Breast epithelium (tissue), 4 donors: ENCODE measurements at places on chromosomes 4 and X. TPM values are rescaled to one million over a fixed set of nuclear protein-coding genes. Genes with fewer than 3 reads are reported as not detected.

The CT45A5 gene
- not detected for total RNA-seq

The CTAG1A gene
- total RNA-seq: not detected

GRCh38 chr4:137559801-137560200, 27.5 kb upstream of the PCDH18 start:
- H3K27me3 ChIP-seq: no peaks in the 10 kb centered on the region
- H3K4me1 ChIP-seq: no peaks in the 10 kb centered on the region
- DNase-seq: no peak
- no peak overlapping the region for H3K4me3 ChIP-seq
- H3K27ac ChIP-seq: no peak overlapping the region
- H3K36me3 ChIP-seq: no peaks in the 10 kb centered on the region

DNA sequence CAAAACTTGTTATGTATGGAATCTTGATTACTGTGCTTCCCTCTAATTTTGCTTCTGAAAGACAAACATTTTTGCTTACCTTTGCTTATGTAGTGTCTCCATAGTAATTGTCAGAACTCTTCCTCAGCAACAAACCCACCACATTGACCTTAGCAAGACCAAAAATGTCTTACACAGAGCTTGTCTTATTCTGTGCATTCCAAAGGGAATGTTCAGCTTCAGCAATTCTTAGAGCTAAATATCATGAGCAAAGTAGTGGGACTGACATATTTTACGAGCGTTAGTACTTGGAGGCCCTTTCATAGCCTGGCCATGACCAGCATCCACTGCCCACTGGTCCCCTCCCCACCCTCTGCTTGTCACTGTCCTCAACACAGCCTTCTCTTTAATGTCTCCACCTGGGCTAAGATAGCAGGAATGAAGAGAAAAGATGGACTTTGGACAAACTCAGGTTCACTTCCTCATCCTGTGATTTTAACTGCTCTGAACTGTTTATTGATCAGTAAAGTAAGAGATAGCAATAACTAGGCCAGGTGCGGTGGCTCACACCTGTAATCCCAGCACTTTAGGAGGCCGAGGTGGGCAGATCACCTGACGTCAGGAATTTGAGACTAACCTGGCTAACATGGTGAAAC, 15.5 kb upstream of the SH3D19 start:
- H3K36me3 ChIP-seq: no peaks in the 10 kb centered on the region
- no peaks in the 10 kb centered on the region for H3K4me1 ChIP-seq
- no peak for DNase-seq
- no peak overlapping the region for H3K27ac ChIP-seq
- no peaks in the 10 kb centered on the region for H3K27me3 ChIP-seq

- DNase-seq: no peak
- no peaks in the 10 kb centered on the region for H3K27me3 ChIP-seq
- no peaks in the 10 kb centered on the region for H3K36me3 ChIP-seq
- H3K4me1 ChIP-seq: no peaks in the 10 kb centered on the region
These were observed 66.8 kb downstream of the USP46 start for GRCh38 chr4:52592287-52592686.

DNA sequence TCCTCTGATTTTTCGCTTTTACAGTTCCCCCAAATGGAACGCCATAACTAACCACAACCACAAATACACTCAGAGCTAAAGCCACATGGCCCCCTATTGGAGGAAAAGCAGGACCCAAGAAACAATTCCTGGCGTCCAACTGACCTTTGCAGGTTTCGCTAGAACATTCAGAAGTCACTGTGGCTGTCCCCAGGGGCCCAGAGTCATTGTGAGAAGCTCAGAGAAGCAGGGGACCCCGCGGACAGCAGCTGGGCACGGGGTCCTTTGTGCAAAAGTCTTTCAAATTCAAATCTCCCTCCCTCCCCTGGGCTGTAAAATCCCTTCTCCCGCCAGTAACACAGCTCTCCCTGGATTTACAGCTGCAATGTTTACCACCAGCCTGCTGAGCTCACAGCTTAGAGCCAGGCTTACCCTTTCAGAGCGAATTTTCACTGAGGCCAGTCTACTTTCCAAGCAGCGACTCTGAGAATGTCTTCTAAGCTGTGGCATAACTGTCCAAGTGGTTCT, 214.8 kb downstream of the CRLF2 start:
- no peaks in the 10 kb centered on the region for H3K4me1 ChIP-seq
- no peak overlapping the region for H3K27ac ChIP-seq
- no peaks in the 10 kb centered on the region for H3K27me3 ChIP-seq
- no peaks in the 10 kb centered on the region for H3K36me3 ChIP-seq

- H3K27me3 ChIP-seq: no peaks in the 10 kb centered on the region
- H3K36me3 ChIP-seq: no peaks in the 10 kb centered on the region
- H3K27ac ChIP-seq: no peak overlapping the region
- no peak overlapping the region for H3K4me3 ChIP-seq
- no peaks in the 10 kb centered on the region for H3K4me1 ChIP-seq
These were observed 220.4 kb downstream of the GRID2 start for GRCh38 chr4:92524131-92524530.

- DNase-seq: no peak
- H3K36me3 ChIP-seq: no peaks in the 10 kb centered on the region
- H3K4me1 ChIP-seq: no peaks in the 10 kb centered on the region
These were observed 354.1 kb downstream of the CHIC1 start for GRCh38 chrX:73916931-73917667.

- no peak overlapping the region for H3K27ac ChIP-seq
- H3K36me3 ChIP-seq: no peaks in the 10 kb centered on the region
- no peaks in the 10 kb centered on the region for H3K4me1 ChIP-seq
These were observed 1811.2 kb upstream of the PCDH10 start for GRCh38 chr4:131337936-131338335.

- H3K4me3 ChIP-seq: no peak overlapping the region
- no peaks in the 10 kb centered on the region for H3K36me3 ChIP-seq
- no peak for DNase-seq
- H3K27me3 ChIP-seq: no peaks in the 10 kb centered on the region
- no peak overlapping the region for H3K27ac ChIP-seq
These were observed 280.5 kb downstream of the TLL1 start for GRCh38 chr4:166153548-166153947.

DNA sequence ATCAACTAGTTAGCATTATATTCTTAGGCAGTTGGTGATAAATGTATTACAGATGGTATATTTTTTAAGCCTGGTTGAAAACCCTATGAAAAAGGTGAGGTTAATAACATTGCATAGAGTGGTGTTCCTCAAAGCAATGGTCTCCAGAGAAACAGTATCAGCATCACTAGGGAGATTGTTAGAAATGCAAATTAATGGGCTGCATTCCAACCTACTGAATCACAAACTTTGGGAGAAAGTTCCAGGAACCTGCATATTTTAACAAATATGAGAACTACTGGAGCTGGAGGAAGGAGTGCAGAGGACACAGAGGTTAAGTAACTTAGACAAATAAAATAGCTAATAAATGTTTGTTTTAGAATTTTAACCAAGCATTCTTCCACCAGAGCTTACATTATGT, 166.9 kb upstream of the PCDH10 start:
- DNase-seq: no peak
- no peaks in the 10 kb centered on the region for H3K36me3 ChIP-seq
- no peak overlapping the region for H3K27ac ChIP-seq
- no peaks in the 10 kb centered on the region for H3K4me1 ChIP-seq
- H3K4me3 ChIP-seq: no peak overlapping the region

GRCh38 chr4:17027495-17027894, 129.1 kb upstream of the LDB2 start:
- no peak for DNase-seq
- H3K27ac ChIP-seq: no peak overlapping the region
- no peaks in the 10 kb centered on the region for H3K36me3 ChIP-seq
- no peaks in the 10 kb centered on the region for H3K4me1 ChIP-seq
- H3K4me3 ChIP-seq: no peak overlapping the region
- no peaks in the 10 kb centered on the region for H3K27me3 ChIP-seq
